ENCODE measurements at places on chromosomes 7 and 10.

- DNase-seq, result no peak
Observed at GRCh38 chr7:131483586-131483985, 72.8 kb downstream of the PODXL start.

DNA sequence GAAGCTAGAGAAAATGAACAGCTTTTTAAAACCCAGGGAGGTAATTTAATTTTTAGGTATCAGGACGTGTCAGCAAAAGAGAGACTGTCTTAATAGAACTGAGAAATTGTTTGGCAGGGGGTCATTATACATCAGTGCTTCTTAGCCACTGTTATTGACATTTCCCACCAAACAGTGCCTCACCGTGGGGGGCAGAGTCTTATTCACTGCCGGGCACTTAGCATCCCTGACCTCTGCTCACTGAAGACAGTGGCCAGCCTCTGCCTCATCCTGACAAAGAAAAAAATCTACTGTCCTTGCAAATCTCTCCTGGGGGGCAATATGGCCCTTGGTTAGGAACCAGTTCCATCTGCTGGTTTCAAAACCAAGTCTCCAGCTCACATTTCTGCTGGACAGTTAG lies 14.2 kb upstream of the MKI67 start:
- DNase-seq, result no peak

GRCh38 chr7:121026159-121026558 lies 37.6 kb downstream of the CPED1 start:
- no peak for DNase-seq

GRCh38 chr7:134826105-134826504 lies 46.7 kb downstream of the CALD1 start:
- DNase-seq, result no peak

DNA sequence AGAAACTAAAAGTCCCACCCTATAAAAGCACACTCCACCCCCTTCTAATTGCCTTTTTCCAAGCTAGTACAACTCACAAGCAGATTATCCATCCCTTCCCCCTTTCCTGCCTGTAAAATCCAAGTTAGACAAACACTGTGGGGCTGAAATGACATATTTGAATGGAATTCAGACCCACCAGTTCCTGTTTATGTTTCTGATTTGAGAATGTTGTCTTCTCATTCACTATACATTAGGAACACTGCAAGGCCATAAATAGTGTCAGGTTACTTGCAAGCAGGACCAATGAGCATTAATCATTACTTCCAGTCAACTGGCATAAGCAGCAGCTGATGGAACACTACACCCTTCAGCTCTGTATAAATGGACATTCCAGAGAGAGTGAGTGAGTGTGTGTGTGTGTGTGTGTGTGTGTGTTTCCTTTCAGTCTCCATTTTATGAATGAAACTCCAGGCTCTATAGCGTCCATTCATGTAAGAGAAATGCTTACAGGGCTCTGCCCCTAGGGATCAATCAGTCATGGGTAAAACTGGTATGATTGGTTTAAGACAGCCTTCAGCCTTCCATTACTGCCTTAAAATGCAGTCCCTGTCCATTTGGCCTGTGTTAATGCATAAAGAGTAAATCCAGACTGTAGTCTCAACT lies 69.3 kb downstream of the ETV1 start:
- no peak for DNase-seq

DNA sequence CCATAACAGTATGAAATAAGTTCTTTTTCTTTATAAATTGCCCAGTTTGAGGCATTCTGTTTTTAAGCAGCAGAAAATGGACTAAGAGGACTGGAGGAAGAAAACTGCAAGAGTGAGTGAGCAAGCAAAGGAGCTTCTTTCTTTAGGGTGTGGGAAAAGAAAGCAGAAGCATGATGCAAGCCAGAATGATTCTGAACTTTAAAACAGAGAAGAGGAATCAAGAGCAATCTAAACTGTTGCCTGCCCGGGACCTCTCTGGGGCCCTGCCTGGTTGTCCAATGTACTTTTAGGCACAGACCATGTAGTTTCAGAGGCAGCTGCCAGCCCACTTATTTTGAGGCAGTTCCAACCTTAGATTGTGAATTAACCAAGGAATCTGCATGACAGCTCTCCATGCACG lies 186.3 kb downstream of the PLPP4 start:
- no peak for DNase-seq

- DNase-seq, result no peak
Observed at GRCh38 chr7:32115831-32116230, 45.6 kb upstream of the PDE1C start.

DNA sequence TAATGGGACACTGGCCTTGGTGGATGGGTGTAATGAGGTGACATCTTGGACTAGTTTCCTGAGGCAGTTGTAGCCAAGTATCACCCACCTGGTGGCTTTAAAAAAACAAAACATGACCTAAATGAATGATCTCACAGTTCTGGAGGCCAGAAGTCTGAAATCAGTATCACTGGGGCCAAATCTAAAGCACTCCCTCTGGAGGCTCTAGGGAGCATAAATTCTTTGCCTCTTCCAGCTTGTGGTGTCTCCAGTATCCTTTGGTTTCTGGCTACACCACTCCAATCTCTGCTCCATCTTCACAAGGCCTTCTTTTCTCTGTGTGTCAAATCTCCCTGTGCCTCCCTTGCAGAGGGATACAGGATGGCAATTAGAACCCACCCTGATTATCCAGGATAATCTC lies 342.9 kb downstream of the CALN1 start:
- DNase-seq, result no peak

GRCh38 chr10:13877154-13877909 lies 290.6 kb downstream of the PRPF18 start:
- DNase-seq, result no peak

GRCh38 chr7:105962353-105962752 lies 711 bp upstream of the CDHR3 start:
- DNase-seq, result no peak

GRCh38 chr7:922334-923107 lies 32.0 kb downstream of the ADAP1 start:
- no peak for DNase-seq

DNA sequence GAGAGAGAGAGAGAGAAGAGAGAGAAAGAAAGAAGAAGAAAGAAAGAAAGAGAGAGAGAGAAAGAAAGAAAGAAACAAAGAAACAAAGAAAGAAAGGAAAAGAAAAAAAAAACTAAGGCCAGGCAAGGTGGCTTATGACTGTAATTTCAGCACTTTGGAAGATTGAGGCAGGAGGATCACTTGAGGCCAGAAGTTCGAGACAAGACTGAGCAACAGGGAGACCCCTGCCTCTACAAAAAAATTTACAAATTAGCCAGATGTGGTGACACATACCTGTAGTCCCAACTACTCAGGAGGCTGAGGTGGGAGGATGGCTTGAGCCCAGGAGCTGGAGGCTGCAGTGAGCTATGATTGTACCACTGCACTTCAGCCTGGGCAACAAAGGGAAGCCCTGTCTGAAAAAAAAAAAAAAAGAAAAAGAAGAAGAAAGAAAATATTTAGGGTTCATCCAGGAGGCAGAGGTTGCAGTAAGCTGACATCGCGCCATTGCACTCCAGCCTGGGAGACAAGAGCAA lies 2.8 kb downstream of the SERPINE1 start:
- no peak for DNase-seq

GRCh38 chr10:96670786-96671185 lies 49.5 kb downstream of the PIK3AP1 start:
- DNase-seq, result no peak

DNA sequence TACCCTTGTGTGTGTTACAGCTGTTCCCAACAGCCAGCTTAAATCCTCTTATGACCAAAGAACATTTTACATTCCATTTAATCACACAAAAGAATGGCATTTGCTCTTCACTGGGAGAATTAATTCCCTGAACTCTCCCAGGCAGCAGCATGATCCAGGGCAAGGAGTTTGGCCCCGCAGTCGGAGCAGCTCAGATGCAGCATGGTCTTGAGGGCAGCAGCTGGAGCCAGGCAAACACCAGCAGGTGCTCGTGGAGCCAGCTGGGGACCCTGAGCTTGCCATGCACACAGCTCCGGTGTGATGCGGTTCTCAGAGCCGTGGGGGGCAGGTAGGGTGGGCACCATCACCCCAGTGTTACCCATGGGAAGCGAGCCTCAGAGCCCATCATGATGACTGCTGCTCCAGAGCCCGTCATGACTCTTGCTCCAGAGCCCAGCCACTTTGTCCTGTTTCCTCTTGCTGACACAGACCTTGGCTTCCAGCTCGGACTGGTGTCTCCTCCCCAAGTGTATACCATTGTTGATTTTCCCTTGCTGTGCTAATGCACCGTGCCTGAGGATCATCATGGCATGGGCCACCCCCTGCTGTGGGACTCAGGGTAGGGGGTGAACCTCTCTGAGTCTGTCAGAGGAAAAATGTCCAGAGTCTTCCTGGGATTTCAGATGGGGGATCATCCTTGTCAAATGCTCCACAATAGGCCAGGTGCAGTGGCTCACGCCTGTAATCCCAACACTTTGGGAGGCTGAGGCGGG lies 75.8 kb downstream of the ZRANB1 start:
- no peak for DNase-seq

DNA sequence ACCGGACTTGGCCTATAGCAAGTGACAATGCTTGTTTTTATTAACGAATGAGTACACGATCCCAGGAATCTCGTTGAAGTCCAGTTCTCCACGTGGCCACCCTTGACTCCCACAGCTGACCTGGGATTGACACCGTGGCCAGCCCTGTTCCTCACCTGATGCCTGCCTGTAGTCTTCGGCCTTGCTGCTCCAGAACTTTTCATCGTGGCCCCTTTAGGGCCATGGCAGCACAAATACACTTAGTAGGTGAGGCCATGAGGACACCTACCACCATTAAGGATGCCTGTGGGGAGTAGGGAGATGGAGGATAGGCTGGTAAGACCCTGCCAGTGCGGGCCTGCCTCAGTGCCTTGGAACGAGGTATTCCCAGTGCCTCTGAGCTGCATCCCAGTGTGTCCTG lies 30.6 kb upstream of the INSYN2A start:
- DNase-seq, result no peak

DNA sequence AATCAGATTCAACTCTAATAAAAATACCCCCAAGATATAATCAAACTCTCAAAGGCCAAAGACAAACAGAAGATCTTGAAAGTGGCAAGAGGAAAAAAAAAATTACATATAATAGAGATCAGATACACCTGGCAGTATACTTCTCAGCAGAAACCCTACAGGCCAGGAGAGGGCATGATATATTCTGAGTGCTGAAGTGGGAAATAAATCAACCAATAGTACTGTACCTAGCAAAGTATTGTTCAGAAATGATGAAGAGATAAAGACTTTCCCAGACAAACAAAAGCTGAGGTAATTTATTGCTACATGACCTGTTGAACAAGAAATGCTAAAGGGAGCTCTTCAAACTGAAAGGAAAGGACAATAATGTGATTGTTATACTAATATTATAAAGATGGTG lies 291.9 kb downstream of the SH2D4B start:
- no peak for DNase-seq

DNA sequence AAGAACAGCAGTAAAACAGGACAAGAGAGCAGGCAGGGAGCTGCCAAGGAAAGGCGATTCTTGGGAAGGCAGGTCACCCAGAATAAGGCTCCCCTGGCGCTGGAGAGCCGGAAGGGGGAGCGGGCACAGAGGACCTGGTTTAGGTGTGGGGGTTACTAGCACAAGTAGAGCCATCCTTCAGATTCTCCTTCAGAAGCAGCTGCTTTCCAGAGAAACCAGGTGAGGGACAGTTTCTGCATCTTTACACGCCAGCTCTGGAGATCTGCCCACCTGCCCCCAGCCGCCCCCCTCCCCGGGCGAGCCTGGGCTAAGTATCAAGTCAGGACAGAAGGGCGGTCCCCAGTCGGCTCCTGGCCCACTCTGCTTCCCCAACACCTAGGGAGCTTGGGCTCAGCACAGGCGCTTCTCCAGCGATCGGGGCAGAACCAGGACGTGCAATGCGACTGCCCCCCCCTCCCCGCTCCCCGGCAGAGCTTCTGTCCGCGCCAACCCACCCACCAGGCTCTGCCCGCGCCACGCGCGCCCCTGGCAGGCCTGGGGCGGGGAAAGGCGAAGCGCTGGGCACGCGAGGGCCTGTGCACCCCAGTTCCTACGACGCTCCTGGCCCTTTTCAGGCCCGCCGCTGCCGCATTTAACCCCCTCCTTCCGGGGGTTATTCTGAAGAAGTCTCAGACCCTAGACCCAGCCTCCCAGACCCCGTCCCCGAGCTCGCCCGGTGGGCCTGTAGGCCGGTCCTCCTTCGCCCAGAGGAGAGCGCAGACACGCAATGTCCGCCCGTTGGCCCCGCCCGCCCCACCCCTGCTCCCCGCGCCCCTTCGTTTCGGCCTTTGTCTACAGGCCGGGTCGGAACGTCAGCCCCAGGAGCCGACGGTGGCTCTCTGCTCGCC lies 4.4 kb upstream of the EN2 start:
- no peak for DNase-seq

DNA sequence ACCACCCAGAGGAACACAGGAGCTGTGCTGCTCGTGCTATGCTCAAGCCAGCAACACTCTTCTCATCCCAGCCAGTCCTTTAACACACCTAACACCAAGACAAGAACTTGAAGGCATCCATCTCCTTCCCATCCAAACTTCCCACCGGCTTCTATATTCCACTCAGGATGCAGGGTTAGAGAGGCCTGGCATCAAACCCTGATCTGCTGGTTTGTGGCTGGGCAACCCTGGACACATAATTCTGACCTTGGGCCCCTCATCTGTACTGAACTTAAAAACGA lies 5.6 kb upstream of the MYO1G start:
- DNase-seq, result no peak

DNA sequence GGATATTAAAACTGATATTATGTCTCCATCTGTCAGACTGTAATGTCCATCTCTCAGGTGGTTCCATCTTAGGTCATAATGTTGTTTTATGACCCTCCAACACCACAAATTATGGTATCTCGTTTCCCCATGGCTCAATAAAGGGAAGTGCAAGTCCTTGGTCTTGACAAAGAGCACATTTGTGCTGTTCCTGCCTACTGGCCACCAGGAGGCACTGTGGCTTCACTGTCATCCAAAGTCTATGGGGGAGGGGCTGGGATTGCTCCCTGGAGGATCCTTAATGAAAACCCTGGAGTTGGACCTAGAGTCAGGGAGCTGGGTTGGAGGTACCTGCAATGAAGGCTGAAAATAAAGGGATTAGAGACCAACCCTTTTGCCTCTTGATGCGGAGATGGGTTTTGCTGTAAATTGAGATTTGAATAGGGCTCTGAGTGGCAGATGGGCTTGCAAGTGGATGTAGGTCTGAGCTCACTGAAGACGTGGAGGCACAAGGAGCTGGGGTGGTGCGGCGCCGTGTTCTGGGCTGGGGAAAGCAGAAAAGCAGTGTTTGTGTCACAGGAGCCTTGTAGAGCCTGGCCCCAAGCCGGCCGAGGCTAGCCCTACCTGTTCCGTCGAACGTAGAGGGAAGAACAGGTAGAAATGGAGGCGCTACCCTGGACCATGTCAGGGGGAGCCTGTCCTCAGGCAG lies 180.5 kb upstream of the PRSS58 start:
- DNase-seq, result peak; percentile 66

GRCh38 chr7:42014625-42015618 lies 222.1 kb downstream of the GLI3 start:
- peak; percentile 76 for DNase-seq

DNA sequence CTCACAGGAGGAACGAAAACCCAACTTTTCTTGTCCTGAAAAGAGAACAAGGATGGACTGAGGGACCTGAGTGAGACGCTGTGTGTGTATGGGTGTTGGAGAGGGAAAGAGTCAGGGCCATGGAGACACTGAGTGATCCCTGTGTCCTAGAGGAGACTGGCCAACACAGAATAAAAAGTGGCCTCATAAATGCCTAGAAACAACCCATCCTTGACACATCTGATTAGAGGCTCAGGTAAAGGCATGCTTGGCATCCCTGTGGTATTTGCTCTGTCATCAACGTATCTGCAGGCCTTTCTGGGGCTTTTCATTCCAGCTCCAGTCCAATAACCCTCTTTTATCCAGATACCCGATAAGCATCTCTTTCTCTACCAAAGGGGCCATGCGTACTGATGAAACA lies 86.3 kb downstream of the FGFR2 start:
- DNase-seq, result no peak

GRCh38 chr7:10677211-10677610 lies 296.5 kb upstream of the PHF14 start:
- DNase-seq, result no peak

Data from H9 (cell line).